ENCODE measurements at places on chromosomes 3 and 15.

DNA sequence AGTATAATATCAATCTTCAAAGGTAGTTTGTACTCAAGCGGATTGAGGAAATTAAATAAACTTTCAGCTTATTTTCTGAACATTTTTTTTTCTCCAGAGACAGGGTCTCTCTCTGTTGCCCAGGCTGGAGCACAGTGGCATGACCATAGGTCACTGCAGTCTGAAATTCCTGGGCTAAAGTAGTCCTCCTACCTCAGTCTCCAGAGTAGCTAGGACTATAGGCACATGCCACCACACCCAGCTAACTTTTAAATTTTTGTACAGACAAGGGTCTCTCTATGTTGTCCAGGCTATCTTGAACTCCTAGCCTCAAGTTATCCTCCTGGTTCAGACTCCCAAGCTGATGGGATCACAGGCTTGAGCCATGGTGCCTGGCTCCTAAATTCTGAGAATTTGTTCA, 97.1 kb downstream of the FAIM start:
- no peak for DNase-seq

GRCh38 chr3:58021072-58021959, 13.1 kb downstream of the FLNB start:
- no peak for DNase-seq

- DNase-seq: no peak
These were observed 12.9 kb downstream of the PLS1 start for GRCh38 chr3:142609136-142609535.

DNA sequence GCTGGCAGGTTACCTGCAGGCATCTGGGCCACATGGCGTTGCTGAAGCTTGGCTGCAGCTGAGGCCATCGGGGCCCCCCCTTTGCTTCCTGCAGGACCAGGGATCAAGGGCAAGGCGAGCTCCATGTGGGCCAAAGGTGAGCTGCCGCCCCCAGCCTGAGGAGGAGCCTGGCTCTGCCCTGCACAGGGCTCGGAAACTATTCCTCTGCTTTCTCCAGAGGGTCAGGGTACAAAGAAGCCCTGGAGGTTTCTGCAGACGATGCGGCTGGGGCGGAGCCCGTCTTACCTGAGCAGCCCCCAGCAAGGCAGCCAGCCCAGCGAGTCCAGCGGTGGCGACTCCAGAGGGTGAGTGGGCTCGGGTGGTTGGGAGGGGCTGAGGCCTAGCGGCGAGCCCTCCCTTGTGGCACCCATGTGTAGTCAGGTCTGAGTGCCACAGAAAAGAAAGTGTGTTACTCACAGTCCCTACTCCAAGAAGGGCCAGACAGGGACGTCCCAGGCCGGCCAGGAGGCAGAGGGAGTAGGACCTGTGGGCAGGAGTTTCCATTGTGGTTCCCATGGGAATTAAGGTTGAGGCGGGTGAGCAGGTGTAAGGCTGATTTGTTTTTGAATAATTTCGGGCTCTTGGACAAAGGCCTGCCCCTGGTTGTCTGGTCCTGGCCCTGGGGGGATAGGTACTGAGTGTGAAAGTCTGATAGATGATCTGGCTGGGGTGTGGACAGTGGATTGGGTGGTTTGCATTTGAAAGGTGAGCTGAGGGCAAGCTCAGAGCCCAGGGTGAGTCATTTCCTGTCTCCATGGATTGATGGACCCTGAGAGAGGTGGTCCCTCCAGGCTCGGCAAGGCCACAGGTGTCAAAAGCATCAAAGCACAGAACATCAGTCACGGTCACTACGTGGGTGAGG, 25.4 kb downstream of the CFAP100 start:
- DNase-seq: no peak

- no peak for DNase-seq
These were observed 39.2 kb downstream of the CLEC3B start for GRCh38 chr3:45065373-45065720.

DNA sequence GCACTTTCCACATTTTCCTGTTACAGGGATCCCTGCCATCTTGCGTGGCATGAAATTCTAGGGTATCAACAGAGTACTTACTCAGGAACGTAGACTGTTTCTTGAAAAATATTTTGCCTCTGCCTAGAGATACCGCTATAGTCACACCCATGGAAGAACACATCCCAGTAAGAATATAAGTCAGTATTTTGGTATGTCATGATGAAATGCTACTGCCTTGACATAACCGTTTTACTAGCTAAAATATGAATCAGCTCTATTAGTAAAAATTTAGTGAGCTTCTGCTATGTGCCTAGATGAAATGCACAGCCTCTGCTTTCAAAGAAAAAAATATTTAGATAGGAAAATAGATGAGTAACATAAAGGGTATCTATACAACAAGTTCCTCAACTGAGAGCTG, 276.4 kb downstream of the TBC1D5 start:
- DNase-seq: no peak
